PC-9 (cell line): ENCODE measurements at places on chromosomes 5 and 9. TPM values are rescaled to one million over a fixed set of nuclear protein-coding genes. Genes with fewer than 3 reads are reported as not detected.

DNA sequence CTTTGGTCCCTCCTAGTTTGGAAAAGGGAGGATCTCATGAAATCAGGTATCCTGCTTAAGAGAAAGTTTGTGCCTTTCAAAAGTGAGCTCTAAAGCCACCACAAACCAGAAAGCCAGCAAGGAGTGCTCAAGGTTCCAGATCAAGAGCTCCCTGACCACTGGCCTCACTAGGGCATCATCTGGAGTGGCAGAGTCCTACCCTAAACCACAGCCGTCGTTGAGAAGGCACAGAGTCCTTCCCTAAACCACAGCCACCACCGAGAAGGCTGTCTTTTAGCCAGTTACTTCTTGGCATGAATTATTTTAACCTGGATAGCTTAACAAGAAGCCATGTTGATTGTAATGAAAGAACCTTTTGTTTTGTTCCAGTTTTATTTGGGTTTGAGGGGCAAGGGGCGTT lies 102.9 kb downstream of the FRMD3 start:
- no peaks in the 10 kb centered on the region for H3K27me3 ChIP-seq
- no peak overlapping the region for H3K27ac ChIP-seq
- H3K4me3 ChIP-seq, result no peak overlapping the region
- H3K4me1 ChIP-seq, result peaks cover 30% of the 10 kb centered on the region
- no peaks in the 10 kb centered on the region for H3K36me3 ChIP-seq
- no peak for DNase-seq

The RNF44 gene
- 87.4 and 94.2 TPM in 2 replicates for total RNA-seq

DNA sequence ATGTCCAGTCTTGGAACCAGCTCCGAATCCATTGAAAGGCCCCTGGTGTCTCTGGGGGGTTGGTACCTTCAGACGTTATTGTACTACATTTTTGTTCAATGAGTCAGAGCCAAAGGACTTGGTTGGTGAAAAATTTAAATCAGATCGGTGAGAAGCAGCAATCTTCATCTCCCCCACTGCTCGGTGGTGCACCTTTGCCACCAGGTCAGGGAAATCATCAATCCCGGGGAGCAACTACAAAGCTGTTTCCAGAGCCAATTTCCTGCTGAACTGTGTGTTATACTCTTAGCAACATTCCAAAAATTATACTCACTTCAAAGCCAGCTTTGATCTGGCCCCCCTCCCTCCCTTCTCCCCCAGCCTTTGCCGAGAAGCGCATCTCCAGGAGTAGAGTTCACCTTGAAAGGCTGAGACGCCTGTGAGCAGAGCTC lies 375.2 kb upstream of the WWC1 start:
- H3K27ac ChIP-seq, result no peak overlapping the region
- 0 out of 2 replicates have a peak, but pooled peaks cover 6% of the 10 kb centered on the region for H3K4me1 ChIP-seq
- H3K4me3 ChIP-seq, result no peak overlapping the region
- DNase-seq, result no peak

- no peaks in the 10 kb centered on the region for H3K36me3 ChIP-seq
- H3K4me3 ChIP-seq, result no peak overlapping the region
- H3K27ac ChIP-seq, result no peak overlapping the region
- no peak for DNase-seq
- H3K4me1 ChIP-seq, result peaks cover 18% of the 10 kb centered on the region
Observed at GRCh38 chr9:134629586-134630392, 11.8 kb upstream of the COL5A1 start.

GRCh38 chr5:127311781-127312525 lies 21.4 kb downstream of the MEGF10 start:
- DNase-seq, result no peak
- no peak overlapping the region for H3K27ac ChIP-seq

The IFNB1 gene
- total RNA-seq, result not detected in 2 replicates

DNA sequence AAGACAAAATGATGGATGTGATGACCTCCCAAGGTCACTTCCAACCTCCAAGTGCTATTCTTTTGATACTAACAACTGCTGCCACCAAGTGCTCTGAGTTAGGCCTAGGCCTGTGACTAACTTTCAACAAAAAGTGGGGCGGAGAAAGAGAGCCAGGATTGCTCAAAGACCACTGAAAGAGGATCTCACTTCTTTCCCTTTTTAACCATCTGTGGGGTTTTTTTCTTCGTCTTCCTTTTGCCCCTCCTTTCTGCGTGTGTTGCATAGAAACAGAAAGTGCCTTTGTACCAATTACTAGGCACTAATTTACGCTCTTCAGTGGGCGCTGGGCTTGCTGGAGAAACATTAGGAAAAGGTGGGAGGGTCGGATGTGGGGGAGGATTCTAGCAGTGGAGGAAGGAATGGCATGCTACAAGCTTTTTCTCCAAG lies 8.0 kb downstream of the KLF9 start:
- DNase-seq, result no peak
- no peaks in the 10 kb centered on the region for H3K27me3 ChIP-seq
- H3K4me3 ChIP-seq, result no peak overlapping the region
- no peaks in the 10 kb centered on the region for H3K36me3 ChIP-seq

The AKNA gene
- total RNA-seq, result 11.5 and 14.4 TPM in 2 replicates

The PCSK1 gene
- not detected in 2 replicates for total RNA-seq

- H3K4me3 ChIP-seq, result peak overlapping the region; percentile 68; the same call in 1 of the 2 replicates
- H3K27me3 ChIP-seq, result no peaks in the 10 kb centered on the region
- H3K27ac ChIP-seq, result no peak overlapping the region
- H3K36me3 ChIP-seq, result no peaks in the 10 kb centered on the region
- DNase-seq, result no peak
Observed at GRCh38 chr9:2241461-2241835, 226.3 kb downstream of the SMARCA2 start.

The STPG3 gene
- total RNA-seq, result 0.45 and 0.46 TPM in 2 replicates

DNA sequence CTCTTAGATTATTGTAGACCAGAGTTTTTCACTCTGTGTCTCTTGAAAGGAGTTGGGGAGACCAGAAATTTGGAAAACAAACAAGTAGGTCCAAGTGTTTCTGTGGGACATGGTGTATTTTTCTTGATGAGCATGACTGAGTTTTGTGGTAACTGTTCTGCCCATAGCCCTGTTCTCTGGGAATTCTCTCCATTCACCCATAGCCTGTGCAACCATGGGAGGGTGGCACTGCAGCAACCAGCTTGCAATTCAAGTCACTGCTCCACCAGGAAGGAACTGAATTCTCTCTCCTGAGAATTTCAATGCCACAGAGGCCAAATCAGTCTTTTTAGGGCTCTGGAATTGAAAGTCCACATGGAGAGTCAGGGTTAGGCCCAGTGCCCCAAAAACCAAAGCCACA lies 475.3 kb upstream of the TRPC7 start:
- no peaks in the 10 kb centered on the region for H3K36me3 ChIP-seq
- no peak overlapping the region for H3K4me3 ChIP-seq
- H3K27me3 ChIP-seq, result no peaks in the 10 kb centered on the region
- no peak for DNase-seq
- no peak overlapping the region for H3K27ac ChIP-seq

The GABRB2 gene
- total RNA-seq, result not detected in 2 replicates

DNA sequence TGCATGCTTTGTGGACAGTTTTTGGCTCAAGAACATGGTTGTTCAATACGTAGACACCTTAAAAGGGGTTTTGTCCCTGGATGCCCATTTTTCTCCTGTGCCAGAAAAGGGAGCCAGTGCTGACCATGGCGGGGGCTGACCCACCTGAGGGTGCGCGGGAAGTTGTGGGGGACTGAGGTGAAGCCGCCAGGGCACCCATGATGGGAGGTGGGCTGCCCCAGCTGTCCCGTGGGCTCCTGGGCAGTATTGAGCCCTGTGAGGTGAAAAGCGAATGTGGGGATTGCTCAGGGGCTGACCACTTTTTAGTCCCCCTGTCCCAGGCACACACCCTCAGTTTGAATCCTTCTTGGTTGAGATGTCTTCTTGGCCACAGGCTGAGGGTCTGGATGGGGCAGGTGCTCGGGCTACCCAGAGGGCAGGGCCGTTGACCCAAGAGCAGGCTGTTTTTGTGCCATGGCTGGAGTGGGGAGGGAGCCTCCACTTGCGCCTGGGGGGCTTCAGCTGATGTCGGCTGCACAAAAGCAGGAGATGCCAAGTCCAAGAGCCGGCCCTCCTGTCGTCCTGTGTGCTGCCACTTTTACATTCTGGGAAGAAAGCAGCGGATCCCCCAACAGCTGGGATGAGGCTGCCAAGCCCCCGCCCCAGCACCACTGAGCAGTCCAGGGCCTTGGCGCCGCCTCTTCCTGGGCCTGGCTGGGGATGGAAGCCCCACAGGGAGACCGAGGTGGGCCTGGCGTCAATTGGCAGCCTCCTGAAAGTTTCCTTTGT lies 120.1 kb downstream of the WNK2 start:
- no peaks in the 10 kb centered on the region for H3K27me3 ChIP-seq
- no peak overlapping the region for H3K27ac ChIP-seq
- H3K36me3 ChIP-seq, result no peaks in the 10 kb centered on the region

DNA sequence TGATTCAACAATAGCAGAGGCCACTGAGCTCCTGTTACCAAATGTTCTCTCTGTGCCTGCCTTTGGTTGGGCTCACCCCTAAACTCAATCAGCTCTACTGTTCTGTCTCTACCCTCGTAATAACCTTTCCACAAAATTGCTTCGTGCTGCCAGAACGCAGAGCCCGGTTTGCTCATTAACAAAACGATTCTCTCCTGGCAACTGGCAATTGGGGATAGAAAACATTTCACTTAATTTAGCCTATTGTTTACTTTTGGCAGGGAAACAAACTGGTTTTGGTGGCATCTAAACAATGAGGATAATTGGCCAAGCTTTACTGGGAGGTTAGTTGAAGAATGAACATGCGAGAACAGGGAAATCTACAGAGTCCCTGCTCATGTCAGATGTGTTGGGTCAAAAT lies 56.6 kb downstream of the SLC28A3 start:
- H3K27me3 ChIP-seq, result no peaks in the 10 kb centered on the region

- H3K36me3 ChIP-seq, result no peaks in the 10 kb centered on the region
- no peak overlapping the region for H3K27ac ChIP-seq
- no peaks in the 10 kb centered on the region for H3K4me1 ChIP-seq
- H3K4me3 ChIP-seq, result no peak overlapping the region
Observed at GRCh38 chr5:156367597-156367996, 40.6 kb downstream of the SGCD start.

DNA sequence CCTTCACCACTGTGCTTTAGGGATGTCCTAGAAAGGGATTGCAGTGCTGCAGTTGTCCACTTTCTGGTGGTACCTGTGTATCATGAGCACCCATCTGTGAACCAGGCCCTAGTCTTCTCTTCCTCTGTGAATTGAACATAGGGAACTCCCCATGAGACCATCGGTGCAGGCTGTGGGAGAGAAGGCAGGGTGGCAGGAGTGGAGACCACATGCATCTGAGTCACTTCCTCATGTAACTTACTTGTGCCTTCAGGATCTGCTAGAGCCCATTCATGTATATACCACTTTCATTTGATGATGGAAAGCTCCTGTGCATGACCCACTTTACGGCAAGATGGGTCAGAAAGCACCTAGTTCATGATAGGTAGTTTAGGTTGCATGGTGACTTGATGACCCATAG lies 478.1 kb upstream of the CDH9 start:
- H3K4me3 ChIP-seq, result no peak overlapping the region
- H3K27me3 ChIP-seq, result no peaks in the 10 kb centered on the region
- no peaks in the 10 kb centered on the region for H3K36me3 ChIP-seq
- no peak for DNase-seq
- H3K27ac ChIP-seq, result no peak overlapping the region
- no peaks in the 10 kb centered on the region for H3K4me1 ChIP-seq

The GPR150 gene
- 0.17 TPM in 1 of 2 replicates, not detected in the other for total RNA-seq

- no peak overlapping the region for H3K27ac ChIP-seq
- no peaks in the 10 kb centered on the region for H3K36me3 ChIP-seq
- H3K4me1 ChIP-seq, result no peaks in the 10 kb centered on the region
- H3K4me3 ChIP-seq, result no peak overlapping the region
- no peak for DNase-seq
Observed at GRCh38 chr5:155485386-155485785, 471.8 kb downstream of the KIF4B start.

GRCh38 chr5:40404613-40405012 lies 275.1 kb upstream of the PTGER4 start:
- no peak overlapping the region for H3K4me3 ChIP-seq
- 0 out of 2 replicates have a peak overlapping the region, but pooled peaks have one; percentile 8 for H3K27ac ChIP-seq
- H3K27me3 ChIP-seq, result no peaks in the 10 kb centered on the region
- no peak for DNase-seq
- H3K36me3 ChIP-seq, result no peaks in the 10 kb centered on the region

- DNase-seq, result no peak
- H3K36me3 ChIP-seq, result no peaks in the 10 kb centered on the region
- H3K27ac ChIP-seq, result no peak overlapping the region
- H3K4me1 ChIP-seq, result peaks cover 14% of the 10 kb centered on the region
- no peaks in the 10 kb centered on the region; the same call in 1 of the 2 replicates for H3K27me3 ChIP-seq
- no peak overlapping the region for H3K4me3 ChIP-seq
Observed at GRCh38 chr5:171816666-171817065, 31.0 kb downstream of the SMIM23 start.

The PCDHGC3 gene
- total RNA-seq, result 0.50 and 0.53 TPM in 2 replicates

The IL9 gene
- not detected in 2 replicates for total RNA-seq

DNA sequence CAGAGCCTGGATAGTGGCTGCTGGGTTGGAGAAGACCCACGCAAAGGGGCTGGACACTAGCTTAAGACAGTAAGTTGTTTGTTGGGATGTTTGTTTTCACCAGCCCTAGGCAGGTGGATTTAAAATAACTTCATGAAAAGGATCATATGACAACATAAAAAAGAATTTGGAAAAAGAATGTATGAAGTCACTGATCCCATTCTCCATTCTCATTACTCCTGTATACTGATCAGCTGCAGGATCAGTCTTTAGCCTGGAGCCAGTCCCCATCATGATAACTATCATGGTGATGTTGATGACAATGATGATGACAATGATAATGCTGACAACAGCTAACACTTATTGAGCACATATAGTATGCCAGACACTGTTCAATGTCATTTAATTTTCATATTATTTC lies 92.1 kb upstream of the IFNE start:
- H3K27ac ChIP-seq, result no peak overlapping the region
- H3K4me3 ChIP-seq, result no peak overlapping the region
- peaks cover 28% of the 10 kb centered on the region for H3K4me1 ChIP-seq
- no peak for DNase-seq
- no peaks in the 10 kb centered on the region for H3K36me3 ChIP-seq

- no peaks in the 10 kb centered on the region for H3K27me3 ChIP-seq
- H3K4me3 ChIP-seq, result no peak overlapping the region
- H3K27ac ChIP-seq, result no peak overlapping the region
- no peaks in the 10 kb centered on the region for H3K4me1 ChIP-seq
- no peak for DNase-seq
Observed at GRCh38 chr5:156641686-156642085, 208.4 kb upstream of the PPP1R2B start.

GRCh38 chr9:13296972-13297371 lies 17.5 kb upstream of the MPDZ start:
- H3K4me1 ChIP-seq, result no peaks in the 10 kb centered on the region
- no peaks in the 10 kb centered on the region for H3K27me3 ChIP-seq
- H3K36me3 ChIP-seq, result no peaks in the 10 kb centered on the region
- H3K27ac ChIP-seq, result no peak overlapping the region
- H3K4me3 ChIP-seq, result no peak overlapping the region

GRCh38 chr5:73415171-73415570 lies 33.4 kb downstream of the FOXD1 start:
- peaks cover 18% of the 10 kb centered on the region for H3K4me1 ChIP-seq
- no peak for DNase-seq
- H3K27me3 ChIP-seq, result no peaks in the 10 kb centered on the region
- H3K36me3 ChIP-seq, result no peaks in the 10 kb centered on the region

GRCh38 chr5:113043491-113043931 lies 66.9 kb downstream of the DCP2 start:
- H3K4me1 ChIP-seq, result 0 out of 2 replicates have a peak, but pooled peaks cover 4% of the 10 kb centered on the region
- no peak overlapping the region for H3K27ac ChIP-seq
- no peak overlapping the region for H3K4me3 ChIP-seq
- H3K36me3 ChIP-seq, result no peaks in the 10 kb centered on the region

The PRR16 gene
- 2.8 and 5.0 TPM in 2 replicates for total RNA-seq
